ENCODE measurements at places on chromosomes 4 and X. TPM values are rescaled to one million over a fixed set of nuclear protein-coding genes. Genes with fewer than 3 reads are reported as not detected.

The AADAT gene
- 10.7 TPM for total RNA-seq

The WDR44 gene
- total RNA-seq, result 31.1 TPM

The PARM1 gene
- total RNA-seq, result not detected

The RPS3A gene
- total RNA-seq, result 1,586 TPM

The WAS gene
- 0.19 TPM for total RNA-seq

The PAGE2B gene
- not detected for total RNA-seq

The EREG gene
- 2.2 TPM for total RNA-seq

The SOWAHD gene
- total RNA-seq, result 1.5 TPM

The IL3RA gene
- total RNA-seq, result not detected

The FSTL5 gene
- total RNA-seq, result not detected

The CYP4V2 gene
- 14.1 TPM for total RNA-seq

The CABS1 gene
- not detected for total RNA-seq

The MAGEA9B gene
- not detected for total RNA-seq

GRCh38 chrX:131831185-131831520 is 191.9 kb upstream of the STK26 start:
- H3K36me3 ChIP-seq, result no peaks in the 10 kb centered on the region
- peak overlapping the region; percentile 90 for H3K27ac ChIP-seq
- DNase-seq, result no peak
- H3K4me1 ChIP-seq, result peaks cover 15% of the 10 kb centered on the region

DNA sequence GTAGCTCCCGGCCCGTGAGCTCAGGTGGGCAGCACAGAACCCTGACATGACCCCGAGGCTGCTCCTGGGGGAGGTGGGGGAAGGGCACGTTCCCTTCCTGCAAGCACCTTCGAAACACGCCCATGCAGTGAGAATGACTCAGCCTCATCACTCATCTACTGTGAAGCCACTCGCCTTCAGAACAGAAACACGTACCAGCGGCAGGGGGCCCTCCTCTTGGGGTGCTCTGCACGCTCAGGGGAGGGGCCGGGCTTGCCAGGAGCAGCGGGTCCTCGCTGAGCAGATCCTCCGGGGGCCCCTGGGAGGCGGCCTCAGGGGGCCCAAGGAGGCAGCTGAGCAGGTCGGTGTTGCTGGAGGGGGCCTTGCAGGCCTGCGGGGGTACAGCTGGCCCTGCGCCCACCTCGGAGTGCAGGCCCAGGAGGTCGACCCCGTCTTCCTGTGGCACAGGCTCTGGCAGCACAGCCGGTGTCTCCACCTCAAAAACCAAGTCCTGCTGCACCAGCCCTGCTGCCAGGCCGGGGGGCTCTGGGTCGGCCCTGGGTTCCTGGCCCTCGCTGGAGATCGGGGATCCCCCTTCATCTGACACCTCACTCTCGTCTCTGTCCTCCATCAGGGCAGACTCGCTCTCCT is 40.9 kb upstream of the CPLX1 start:
- H3K27ac ChIP-seq, result no peak overlapping the region
- no peak overlapping the region for H3K4me3 ChIP-seq
- DNase-seq, result no peak
- peaks cover 45% of the 10 kb centered on the region for H3K36me3 ChIP-seq
- H3K4me1 ChIP-seq, result no peaks in the 10 kb centered on the region

DNA sequence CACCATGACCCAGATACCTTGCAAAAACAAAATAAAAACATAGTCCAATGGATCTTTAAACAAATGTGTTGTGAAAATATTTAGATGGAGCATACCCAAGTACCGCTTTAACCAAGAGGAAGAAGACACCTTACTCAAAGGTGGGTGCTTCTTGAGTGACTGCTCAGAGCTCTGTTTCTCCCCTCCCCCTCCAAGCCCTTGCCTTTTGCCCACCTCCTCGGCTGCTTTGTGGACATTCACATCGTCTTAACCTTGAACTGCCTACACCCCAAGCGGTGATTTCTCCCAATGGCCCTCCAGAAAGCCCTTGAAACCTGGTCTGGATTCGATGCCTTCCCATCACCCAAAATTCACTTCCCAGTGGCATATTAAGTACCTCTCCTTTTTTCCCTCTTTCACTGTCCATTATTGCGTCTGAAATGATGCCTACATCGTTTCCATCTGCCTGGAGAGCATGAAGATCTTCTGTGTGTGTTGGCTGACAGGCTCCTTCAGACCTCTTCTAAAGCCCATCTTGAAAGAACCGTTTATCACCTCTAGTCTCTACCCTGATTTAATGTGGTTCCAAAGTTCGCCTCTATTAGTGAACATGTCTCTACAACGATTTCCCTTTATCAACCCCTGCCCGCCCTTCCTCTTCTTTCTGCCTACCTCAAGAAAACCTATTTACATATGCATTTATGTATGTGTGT is 968 bp downstream of the GPRIN3 start:
- H3K4me3 ChIP-seq, result peak overlapping the region; percentile 72
- peaks cover 31% of the 10 kb centered on the region for H3K27me3 ChIP-seq
- H3K4me1 ChIP-seq, result no peaks in the 10 kb centered on the region
- H3K27ac ChIP-seq, result no peak overlapping the region
- no peak for DNase-seq

- no peak overlapping the region for H3K27ac ChIP-seq
- H3K27me3 ChIP-seq, result no peaks in the 10 kb centered on the region
- no peak overlapping the region for H3K4me3 ChIP-seq
- no peaks in the 10 kb centered on the region for H3K36me3 ChIP-seq
Measured at GRCh38 chrX:81174286-81174685, 27.4 kb downstream of the HMGN5 start.

GRCh38 chr4:24537025-24537424 is 47.3 kb downstream of the DHX15 start:
- peaks cover 52% of the 10 kb centered on the region for H3K36me3 ChIP-seq
- no peaks in the 10 kb centered on the region for H3K4me1 ChIP-seq
- H3K27me3 ChIP-seq, result no peaks in the 10 kb centered on the region
- H3K4me3 ChIP-seq, result no peak overlapping the region
- H3K27ac ChIP-seq, result no peak overlapping the region

DNA sequence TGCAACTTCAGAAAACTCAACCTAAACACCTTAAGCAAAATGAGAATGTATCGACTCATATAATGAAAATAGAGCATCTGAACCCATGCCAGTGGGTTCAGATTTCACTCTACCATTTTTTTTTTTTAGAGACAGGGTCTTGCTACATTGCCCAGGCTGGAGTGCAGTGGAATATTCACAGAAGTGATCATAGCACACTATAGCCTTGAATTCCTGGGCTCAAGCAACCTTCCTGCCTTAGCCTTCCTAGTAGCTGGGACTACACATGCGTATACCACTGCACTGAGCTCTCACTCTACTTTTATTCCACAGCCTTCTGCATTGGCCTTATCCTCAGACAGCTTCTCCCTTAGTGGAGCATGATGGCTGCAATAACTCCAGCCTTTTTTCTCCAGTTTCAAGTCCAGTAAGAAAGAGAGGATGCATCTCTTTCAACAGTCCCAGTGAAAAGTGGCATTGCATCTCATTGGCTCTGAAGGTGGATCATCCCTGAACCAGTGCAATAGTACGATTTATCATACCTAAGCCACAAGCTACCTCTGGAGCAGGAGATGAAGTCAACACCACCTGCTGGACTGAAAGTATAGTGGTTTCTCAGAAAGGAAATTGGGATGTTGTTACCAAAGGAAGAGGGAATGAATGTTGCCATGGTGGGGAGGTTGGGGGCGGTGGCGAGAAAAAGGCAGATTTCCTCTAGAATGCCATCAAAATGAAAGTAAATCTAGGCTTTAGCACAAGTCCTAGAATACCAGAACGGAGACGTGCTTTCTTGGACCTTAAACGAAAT is 2.0 kb upstream of the SOD3 start:
- H3K36me3 ChIP-seq, result no peaks in the 10 kb centered on the region
- peaks cover 20% of the 10 kb centered on the region for H3K4me1 ChIP-seq
- peak; percentile 10 for DNase-seq
- no peaks in the 10 kb centered on the region for H3K27me3 ChIP-seq
- no peak overlapping the region for H3K27ac ChIP-seq

- no peak for DNase-seq
- H3K4me1 ChIP-seq, result peaks cover 3% of the 10 kb centered on the region
- no peaks in the 10 kb centered on the region for H3K27me3 ChIP-seq
Measured at GRCh38 chrX:74506317-74507115, 85.2 kb downstream of the SLC16A2 start.

GRCh38 chr4:7023486-7023885 is 19.7 kb upstream of the TADA2B start:
- peaks cover 29% of the 10 kb centered on the region for H3K4me1 ChIP-seq
- DNase-seq, result no peak
- H3K27me3 ChIP-seq, result no peaks in the 10 kb centered on the region
- H3K4me3 ChIP-seq, result no peak overlapping the region

DNA sequence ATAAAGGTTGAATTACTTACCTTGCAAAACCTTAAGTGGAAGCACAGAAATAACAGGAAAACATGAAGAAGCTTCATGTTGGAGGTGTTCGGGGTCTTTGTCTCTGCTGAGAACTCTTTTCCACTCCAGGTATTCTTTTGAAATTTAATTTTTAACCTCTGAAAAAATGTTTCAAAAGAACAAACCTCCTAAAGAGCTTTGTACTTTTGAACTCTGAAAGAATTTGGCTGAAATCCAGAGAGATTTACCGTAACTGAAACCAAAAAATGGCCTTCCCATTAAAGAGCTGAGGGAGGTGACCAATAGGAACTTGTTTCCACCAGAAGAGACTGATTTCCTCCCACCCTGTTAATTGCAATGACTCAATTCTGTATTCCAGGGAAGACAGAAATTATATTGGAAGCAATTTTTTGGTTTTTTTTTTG is at the start of gene CFI:
CFI (minus strand) TSS at position 105 of the 425 bp plus-strand sequence; CDS start at position 77, 28 bp downstream.
- H3K4me1 ChIP-seq, result peaks cover 4% of the 10 kb centered on the region
- no peaks in the 10 kb centered on the region for H3K36me3 ChIP-seq
- no peak within 1 kb of the TSS for H3K27ac ChIP-seq
- no peak within 1 kb of the TSS for H3K4me3 ChIP-seq

GRCh38 chr4:67926485-67926884 is 36.8 kb downstream of the TMPRSS11A start:
- H3K4me3 ChIP-seq, result no peak overlapping the region
- H3K36me3 ChIP-seq, result no peaks in the 10 kb centered on the region
- H3K27ac ChIP-seq, result no peak overlapping the region
- DNase-seq, result no peak
- peaks cover 5% of the 10 kb centered on the region for H3K27me3 ChIP-seq

GRCh38 chr4:41785665-41786064 is 37.1 kb upstream of the PHOX2B start:
- DNase-seq, result no peak
- no peak overlapping the region for H3K4me3 ChIP-seq
- no peaks in the 10 kb centered on the region for H3K36me3 ChIP-seq
- H3K27me3 ChIP-seq, result peaks cover 26% of the 10 kb centered on the region
- H3K4me1 ChIP-seq, result no peaks in the 10 kb centered on the region
- H3K27ac ChIP-seq, result no peak overlapping the region

GRCh38 chr4:176885224-176885623 is 92.5 kb upstream of the VEGFC start:
- no peaks in the 10 kb centered on the region for H3K27me3 ChIP-seq
- no peak for DNase-seq
- no peaks in the 10 kb centered on the region for H3K36me3 ChIP-seq

DNA sequence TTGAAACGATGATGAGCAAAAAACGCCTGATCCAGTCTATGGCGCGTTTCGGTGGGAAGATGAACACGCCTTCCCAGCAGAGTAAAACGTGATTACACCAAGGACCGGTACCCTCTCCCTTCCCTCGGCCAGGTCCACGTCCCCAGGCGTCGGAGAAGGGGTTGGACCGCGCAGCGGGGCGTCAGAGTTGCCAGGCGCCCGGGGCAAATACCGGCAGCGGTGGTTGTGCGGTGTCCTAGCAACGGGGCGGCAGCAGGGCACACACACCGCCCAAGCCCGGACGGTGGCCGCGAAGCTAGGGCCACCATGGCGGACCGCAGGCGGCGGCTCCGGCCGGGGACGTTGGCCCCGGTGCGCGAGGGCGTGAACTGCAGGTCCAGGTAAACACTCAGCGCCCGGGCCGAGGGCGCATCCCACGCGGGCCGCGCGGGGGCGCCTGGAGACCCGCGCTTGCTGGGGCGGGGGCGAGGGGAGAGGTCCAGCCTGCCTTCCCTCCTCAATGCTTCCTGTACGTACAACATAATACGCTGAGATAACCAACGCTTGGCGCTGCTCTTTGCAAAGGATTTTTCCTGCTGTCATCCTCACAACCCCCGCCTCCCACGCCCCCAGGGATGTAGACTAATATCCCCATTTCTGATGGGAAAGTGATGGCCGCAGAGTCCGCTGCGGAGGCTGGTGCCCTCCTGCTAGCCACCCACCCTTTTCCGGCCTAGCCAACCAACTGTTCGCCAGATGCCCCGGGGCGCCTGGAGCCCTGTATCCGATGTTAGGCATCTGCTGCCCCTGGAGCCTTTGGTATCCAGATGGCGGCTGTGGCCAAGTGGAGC is at the start of gene FAM47E:
FAM47E (plus strand) TSS at position 281 of the 830 bp plus-strand sequence; CDS start at position 307, 26 bp downstream.
- DNase-seq, result peak; percentile 93
- peaks cover 9% of the 10 kb centered on the region for H3K4me1 ChIP-seq
- peak within 1 kb of the TSS; percentile 81 for H3K4me3 ChIP-seq

DNA sequence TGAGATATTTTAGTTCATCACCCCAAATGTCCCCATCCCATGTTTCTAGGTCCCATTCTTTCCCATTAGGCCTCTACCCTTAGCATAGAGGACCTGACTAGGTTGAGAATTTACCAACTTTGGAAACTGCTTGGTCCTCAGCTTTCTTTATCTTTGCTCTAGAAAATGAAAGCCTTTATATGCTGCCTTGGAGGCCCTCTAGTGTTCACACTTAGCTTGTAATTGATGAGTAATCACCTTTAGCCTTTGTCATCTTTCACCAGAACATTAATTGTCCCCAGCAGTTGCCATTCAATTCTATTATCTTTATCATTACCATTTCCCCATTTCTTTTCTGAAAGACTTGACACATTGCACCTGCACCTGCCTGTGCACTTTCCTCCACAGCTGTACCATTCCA is 589.2 kb upstream of the NR3C2 start:
- DNase-seq, result no peak
- H3K4me3 ChIP-seq, result no peak overlapping the region
- peaks cover 2% of the 10 kb centered on the region for H3K27me3 ChIP-seq
- H3K4me1 ChIP-seq, result no peaks in the 10 kb centered on the region

GRCh38 chr4:136136601-136137000 is 1395.7 kb downstream of the PCDH18 start:
- no peaks in the 10 kb centered on the region for H3K27me3 ChIP-seq
- no peak overlapping the region for H3K4me3 ChIP-seq
- H3K27ac ChIP-seq, result no peak overlapping the region
- H3K4me1 ChIP-seq, result no peaks in the 10 kb centered on the region
- no peaks in the 10 kb centered on the region for H3K36me3 ChIP-seq
- DNase-seq, result no peak

DNA sequence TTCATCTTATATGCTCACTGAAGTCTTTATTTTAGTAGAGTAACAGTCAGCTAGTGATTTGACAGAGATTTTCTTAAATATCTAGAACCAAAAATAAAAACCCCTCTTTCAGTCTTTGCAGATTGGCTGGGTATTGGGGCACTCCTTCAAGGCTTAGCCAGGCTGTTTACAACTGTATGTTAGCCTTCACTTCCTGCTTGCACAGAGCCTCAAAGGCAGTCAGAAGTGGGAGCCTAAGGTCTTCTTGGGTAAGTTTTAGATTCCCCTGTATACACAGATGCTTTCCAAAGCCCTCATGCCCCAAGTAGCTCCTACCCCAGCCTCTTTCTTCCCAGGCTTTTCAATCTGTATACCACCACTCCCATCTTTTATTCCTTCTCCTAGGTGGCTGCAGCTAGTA is 136.1 kb upstream of the STIM2 start:
- no peaks in the 10 kb centered on the region for H3K27me3 ChIP-seq
- no peak for DNase-seq
- no peak overlapping the region for H3K4me3 ChIP-seq
- peaks cover 19% of the 10 kb centered on the region for H3K36me3 ChIP-seq

Data from osteocyte (in vitro differentiated cells).